ENCODE measurements at places on chromosomes 7 and 10. TPM values are rescaled to one million over a fixed set of nuclear protein-coding genes. Genes with fewer than 3 reads are reported as not detected.

BTBD16 gene
- total RNA-seq, result not detected

DNA sequence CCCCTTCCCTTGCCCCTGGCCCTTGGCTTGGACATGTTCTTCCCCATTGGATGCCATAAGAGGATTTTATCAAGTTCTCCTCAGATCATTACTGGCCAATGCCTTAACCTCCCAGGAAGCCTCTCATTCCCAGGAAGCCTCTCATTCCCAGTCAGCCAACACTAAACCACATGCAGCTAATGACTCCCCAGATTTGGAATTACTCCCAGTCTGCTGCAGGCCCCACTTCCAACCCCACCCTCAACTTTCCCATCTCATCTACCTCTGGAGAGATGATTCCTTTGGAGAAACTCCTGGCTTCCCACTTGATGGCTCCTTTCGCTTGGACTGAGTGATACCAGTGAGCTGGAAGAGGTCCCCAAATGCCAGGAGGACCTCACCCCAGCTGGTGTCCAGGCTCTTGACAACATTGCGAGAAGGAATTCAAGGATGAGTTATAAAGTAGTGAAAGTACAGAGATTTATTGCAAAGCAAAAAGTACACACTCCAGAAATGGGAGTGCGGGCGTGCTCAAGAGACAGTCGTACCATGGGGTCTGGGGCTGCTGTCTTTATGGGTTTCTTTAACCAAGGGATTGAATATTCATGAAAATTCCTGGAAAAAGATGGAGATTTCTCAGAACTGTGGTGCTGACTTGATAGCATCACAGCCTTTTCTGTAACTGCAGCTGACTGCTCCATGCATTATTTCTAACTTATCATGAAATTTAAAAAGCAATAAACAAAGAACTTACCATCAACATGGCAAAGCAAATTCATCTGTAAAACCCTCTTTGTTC is 117.2 kb upstream of the ADCY1 start:
- H3K4me3 ChIP-seq, result no peak overlapping the region
- H3K27me3 ChIP-seq, result no peaks in the 10 kb centered on the region
- no peak overlapping the region for H3K27ac ChIP-seq
- DNase-seq, result no peak

DNA sequence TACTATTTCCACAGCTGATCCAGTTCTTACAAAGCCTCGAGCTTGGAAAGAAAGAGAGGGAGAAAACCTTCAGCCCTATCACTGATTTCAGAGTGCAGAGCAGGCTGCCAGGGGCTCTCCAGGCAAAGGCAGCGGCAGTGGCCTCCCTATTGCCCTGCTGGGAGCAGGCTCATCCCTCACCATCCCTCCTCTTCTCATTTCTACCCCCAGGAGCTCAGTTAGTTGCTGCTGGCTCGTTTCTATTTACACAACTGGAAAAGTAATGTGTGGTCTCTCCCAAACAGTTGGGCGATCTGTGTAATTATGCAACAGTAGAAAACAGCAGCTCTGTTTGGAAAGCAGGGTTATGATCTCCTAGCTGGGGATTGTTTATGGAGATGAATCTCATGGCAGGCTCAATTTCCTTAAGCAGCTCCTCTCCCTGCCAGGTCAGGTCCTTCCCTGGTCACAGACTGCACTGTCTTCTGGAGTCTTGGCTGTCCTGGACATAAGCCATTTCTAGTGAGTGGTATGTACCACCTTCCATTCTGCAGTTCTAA is 28.7 kb upstream of the TNS3 start:
- no peak overlapping the region for H3K27ac ChIP-seq
- no peaks in the 10 kb centered on the region for H3K4me1 ChIP-seq
- no peak overlapping the region for H3K4me3 ChIP-seq
- DNase-seq, result no peak

DNA sequence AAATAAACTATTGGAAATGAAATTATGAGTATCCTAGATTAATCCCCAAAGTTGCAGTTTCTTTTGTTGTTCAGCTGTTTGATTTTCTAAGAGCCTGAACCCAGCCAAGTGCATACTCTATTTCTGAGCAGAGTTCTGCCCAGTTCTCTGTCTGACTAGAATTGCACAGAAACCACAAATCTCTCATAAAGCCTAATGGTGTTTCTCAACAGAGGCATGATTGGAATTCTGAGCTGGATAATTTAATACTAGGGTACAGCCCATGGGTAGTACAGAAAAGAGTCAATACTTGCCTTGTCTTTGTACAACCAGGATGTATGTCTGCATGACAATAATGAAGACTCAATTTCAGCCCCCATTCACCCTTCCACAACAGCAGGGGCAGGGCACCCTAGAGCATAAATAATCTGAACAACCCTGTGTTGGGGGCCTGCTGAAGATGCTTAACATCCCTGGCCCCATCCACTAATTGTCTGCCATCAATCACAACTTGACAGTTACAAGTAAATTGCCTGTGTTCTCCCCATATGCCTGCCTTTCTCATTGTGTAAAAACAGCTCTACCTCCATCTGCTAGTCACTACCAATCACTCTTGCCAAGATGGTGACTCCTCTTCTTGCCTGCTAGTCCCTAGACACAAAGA is 114.4 kb downstream of the NPSR1 start:
- DNase-seq, result no peak
- H3K4me3 ChIP-seq, result no peak overlapping the region
- H3K27ac ChIP-seq, result no peak overlapping the region
- H3K4me1 ChIP-seq, result no peaks in the 10 kb centered on the region
- no peaks in the 10 kb centered on the region for H3K27me3 ChIP-seq
- no peaks in the 10 kb centered on the region for H3K36me3 ChIP-seq

DNA sequence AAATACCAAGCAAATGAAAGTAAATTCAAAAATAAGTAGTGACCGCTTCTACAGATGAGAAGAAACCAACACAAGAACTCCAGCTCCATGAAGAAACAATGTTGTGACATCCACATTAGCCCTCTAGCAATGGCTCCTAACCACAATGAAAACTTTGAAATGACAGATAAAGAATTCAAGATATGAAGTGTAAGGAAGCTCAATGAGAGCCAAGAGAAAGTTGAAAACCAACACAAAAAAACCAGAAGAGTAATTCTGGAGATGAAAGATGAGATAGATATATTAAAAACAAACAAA is 68.2 kb upstream of the DDC start:
- no peak overlapping the region for H3K27ac ChIP-seq
- no peaks in the 10 kb centered on the region for H3K36me3 ChIP-seq
- peaks cover 2% of the 10 kb centered on the region for H3K27me3 ChIP-seq
- no peaks in the 10 kb centered on the region for H3K4me1 ChIP-seq
- DNase-seq, result no peak

DNA sequence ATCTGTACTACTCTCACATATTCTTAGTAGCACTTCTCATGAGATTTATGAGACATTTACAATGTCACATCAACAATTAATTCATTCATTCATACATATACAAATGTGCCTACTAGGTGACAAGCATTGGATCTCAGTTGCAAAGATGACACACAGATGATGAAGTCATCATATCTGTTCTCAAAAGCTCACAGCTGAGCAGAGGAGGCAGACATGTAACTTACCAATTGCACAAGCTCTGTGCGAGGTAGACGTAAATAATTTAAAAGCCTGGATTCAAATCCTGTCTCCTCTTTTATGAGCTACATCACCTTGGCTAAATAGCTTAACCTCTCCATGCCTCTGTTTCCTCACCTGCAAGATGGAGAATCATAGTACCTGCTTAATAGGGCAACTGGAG is 109.4 kb upstream of the FAM133B start:
- H3K27me3 ChIP-seq, result no peaks in the 10 kb centered on the region
- H3K36me3 ChIP-seq, result no peaks in the 10 kb centered on the region
- H3K27ac ChIP-seq, result no peak overlapping the region

BPGM gene
- 30.0 TPM for total RNA-seq

PPIA gene
- 701 TPM for total RNA-seq

IGF2BP3 gene
- total RNA-seq, result not detected

- no peaks in the 10 kb centered on the region for H3K4me1 ChIP-seq
- no peak overlapping the region for H3K4me3 ChIP-seq
- H3K36me3 ChIP-seq, result no peaks in the 10 kb centered on the region
Observed at GRCh38 chr10:97532935-97533671, 34.4 kb downstream of the UBTD1 start.

DNA sequence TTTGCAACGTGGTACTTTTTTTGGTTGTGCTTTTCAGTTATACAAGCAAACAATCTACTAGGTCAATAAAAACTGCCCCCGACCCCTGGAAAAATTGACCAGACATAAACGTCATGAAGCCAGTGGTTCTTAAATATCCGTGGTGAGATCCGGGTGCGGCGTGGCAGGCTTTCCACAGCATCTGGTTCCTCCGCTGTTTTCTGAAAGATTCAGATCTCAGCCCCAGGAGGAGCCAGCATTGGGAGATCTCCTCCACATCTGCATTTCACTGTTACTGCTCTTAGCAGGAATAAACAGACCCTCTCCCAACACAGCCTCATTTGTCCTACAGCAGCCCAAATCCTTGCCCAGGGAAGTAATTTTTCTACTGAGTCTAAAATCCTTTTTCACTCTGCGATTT is 664.3 kb upstream of the FOXK1 start:
- H3K4me3 ChIP-seq, result no peak overlapping the region
- H3K4me1 ChIP-seq, result no peaks in the 10 kb centered on the region
- no peak for DNase-seq
- H3K27ac ChIP-seq, result no peak overlapping the region
- H3K36me3 ChIP-seq, result no peaks in the 10 kb centered on the region

DNA sequence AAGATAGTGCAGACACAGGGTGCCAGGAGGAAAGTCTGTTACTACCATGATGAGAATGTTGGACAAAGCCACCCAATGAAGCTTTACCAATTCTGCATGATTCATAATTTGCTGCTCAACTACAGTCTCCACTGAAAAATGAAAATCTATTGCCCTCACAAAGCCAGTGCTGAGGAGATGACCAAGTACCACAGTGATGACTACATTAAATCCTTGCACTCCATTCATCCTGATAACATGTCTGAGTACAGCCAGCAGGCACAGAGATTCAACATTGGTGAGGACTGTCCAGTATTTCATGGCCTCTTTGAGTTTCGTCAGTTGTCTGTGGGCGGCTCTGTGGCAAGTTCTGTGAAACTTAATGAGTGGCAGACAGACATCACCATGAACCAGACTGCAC is 144.0 kb downstream of the PLCE1 start:
- no peak overlapping the region for H3K4me3 ChIP-seq
- no peaks in the 10 kb centered on the region for H3K27me3 ChIP-seq
- DNase-seq, result no peak

DNA sequence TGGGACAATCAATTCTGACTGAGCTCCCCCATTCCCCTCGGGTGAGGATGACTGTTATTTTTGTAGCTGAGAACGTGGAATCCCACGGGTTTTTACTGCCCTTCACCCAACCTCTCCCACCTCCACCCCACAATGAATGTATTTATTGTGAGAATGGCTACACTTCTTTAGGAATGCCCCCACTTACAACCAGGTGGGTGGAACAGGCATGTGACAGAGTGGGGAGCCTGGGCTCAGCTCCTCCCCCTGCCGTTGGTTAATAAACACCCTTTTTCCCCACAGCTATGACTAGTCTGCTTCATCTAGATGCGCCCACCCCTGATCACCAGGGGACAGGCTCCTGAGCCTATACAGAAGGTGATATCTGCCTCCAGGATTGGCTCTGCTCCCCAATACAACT is 2.0 kb downstream of the MRPL43 start:
- no peak overlapping the region for H3K27ac ChIP-seq
- H3K4me3 ChIP-seq, result no peak overlapping the region
- peaks cover 23% of the 10 kb centered on the region for H3K4me1 ChIP-seq
- peaks cover 16% of the 10 kb centered on the region for H3K36me3 ChIP-seq
- no peak for DNase-seq

DNA sequence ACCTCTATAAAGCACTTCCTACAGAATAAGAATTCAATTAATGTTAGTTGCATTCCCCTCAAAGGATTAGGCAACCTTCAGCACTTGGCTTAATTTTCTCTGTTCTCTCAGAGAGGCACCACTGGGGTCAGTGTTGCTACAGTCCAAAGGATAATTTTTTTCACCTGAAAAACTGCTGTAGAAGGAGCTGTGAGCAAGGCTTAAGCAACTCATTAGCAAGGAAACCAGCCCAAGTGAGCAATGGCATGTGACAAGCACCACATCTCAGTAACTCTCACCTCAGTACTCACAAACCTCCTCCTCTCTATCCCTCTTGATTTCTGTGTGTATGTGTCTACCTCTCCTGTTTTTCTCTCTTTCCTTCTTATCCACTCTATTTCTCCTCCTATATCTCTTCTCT is 55.9 kb downstream of the DGKI start:
- no peaks in the 10 kb centered on the region for H3K27me3 ChIP-seq
- no peaks in the 10 kb centered on the region for H3K4me1 ChIP-seq
- no peak overlapping the region for H3K4me3 ChIP-seq

CALML5 gene
- not detected for total RNA-seq

SLC16A9 gene
- not detected for total RNA-seq

GRCh38 chr7:102304668-102305067 is 18.0 kb downstream of the SH2B2 start:
- no peaks in the 10 kb centered on the region for H3K27me3 ChIP-seq
- H3K4me3 ChIP-seq, result no peak overlapping the region
- DNase-seq, result no peak
- peaks cover 51% of the 10 kb centered on the region for H3K4me1 ChIP-seq
- peaks cover 1% of the 10 kb centered on the region for H3K36me3 ChIP-seq

GPNMB gene
- total RNA-seq, result not detected

DNA sequence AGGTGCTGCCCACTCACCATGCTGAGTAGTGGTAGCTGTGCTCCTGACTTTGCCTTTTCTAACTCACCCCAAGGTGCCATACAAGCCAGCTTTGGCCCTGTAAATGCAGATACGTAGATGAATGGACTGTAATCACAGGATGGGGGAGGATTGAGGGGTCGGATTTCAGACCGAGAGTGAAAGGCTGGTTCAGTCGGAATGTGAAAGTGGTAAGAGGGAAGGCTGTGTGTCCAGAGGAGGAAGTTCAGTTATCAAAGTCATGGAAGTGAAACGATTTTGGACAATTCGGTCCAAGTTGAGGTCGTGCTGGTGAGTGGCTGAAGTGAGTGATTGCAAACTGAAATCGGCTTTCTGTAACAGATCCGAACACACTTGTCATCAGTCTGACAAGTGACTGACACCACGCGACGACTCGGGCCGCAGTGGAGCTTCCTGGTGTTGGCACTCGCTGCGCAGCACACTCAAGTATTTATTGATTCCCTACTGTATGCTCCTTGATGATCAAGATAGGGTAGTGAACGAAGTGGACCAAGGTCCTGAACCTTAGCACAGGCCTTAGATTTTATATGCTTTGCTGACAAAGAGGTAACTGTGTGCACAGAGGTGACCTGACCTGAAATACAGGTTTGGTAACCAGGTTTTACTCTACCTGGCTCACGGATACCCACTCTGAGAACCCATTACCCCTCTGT is 10.5 kb downstream of the ZNF282 start:
- H3K27ac ChIP-seq, result no peak overlapping the region
- DNase-seq, result no peak
- H3K36me3 ChIP-seq, result peaks cover 56% of the 10 kb centered on the region
- no peaks in the 10 kb centered on the region for H3K27me3 ChIP-seq
- H3K4me3 ChIP-seq, result no peak overlapping the region
- H3K4me1 ChIP-seq, result no peaks in the 10 kb centered on the region

DNA sequence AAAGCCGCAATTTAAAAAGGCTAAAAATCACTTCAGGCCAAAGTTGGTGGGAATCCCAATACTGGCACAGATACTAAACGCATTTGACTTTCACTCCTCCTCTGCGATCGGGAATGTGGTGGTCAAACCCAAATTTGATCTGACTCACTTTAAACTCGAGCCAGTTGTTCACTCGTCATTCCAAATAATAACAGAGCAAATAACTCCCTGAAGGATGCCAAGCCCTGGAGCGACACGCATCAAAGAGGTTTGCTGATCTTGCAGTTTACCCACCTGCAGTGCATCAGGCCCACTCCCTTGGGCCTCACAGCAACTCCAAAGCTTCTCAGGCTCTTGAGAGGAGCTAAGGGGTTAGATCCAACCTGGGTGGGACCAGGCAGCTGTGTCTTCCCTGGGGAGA is 12.2 kb downstream of the PTN start:
- no peaks in the 10 kb centered on the region for H3K27me3 ChIP-seq
- no peak for DNase-seq
- H3K36me3 ChIP-seq, result no peaks in the 10 kb centered on the region
- H3K4me1 ChIP-seq, result no peaks in the 10 kb centered on the region
- no peak overlapping the region for H3K27ac ChIP-seq
- H3K4me3 ChIP-seq, result no peak overlapping the region
